ENCODE measurements at places on chromosomes 13 and 19. TPM values are rescaled to one million over a fixed set of nuclear protein-coding genes. Genes with fewer than 3 reads are reported as not detected.
A peak's percentile ranks its signal among the peaks of the same experiment; 100 is the strongest.

CEACAM19 gene
- 9.1 TPM for polyA plus RNA-seq

KLK1 gene
- polyA plus RNA-seq = 1.6 TPM

SLC6A16 gene
- polyA plus RNA-seq = 6.5 TPM

NCAN gene
- polyA plus RNA-seq = not detected

PNMA8B gene
- 7.4 TPM for polyA plus RNA-seq

GRK1 gene
- 0.19 TPM for polyA plus RNA-seq

CYP4F8 gene
- polyA plus RNA-seq = not detected

C19orf33 gene
- polyA plus RNA-seq = 15.2 TPM

PRTN3 gene
- polyA plus RNA-seq = 0.65 TPM

LGI4 gene
- 3.5 TPM for polyA plus RNA-seq

C19orf67 gene
- polyA plus RNA-seq = not detected

- DNase-seq = no peak
These were observed 1.4 kb upstream of the LRG1 start for GRCh38 chr19:4541114-4541805.

GRCh38 chr13:74570834-74571233 lies 436.6 kb upstream of the KLF12 start:
- no peak for DNase-seq

DNA sequence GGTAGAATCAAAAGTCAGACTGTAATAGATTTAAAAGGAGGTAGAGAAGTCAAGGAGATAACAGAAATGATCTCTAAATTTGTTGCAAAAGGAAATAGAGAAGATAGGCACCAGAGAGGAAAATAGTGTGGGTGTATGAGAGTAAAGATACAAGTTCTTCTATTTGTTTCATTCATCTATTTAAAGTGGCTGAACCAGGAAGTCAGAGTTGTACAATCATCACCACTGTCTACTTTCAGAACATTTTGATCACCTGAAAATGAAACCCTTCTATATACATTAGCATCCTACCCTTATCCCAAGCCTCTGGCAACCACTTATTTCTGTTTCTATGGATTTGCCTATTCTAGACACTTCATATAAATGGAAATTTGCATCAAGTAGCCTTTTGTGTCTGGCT lies 36.7 kb downstream of the INTS6 start:
- no peak for DNase-seq

GRCh38 chr13:43061496-43062280 lies 38.3 kb downstream of the DNAJC15 start:
- DNase-seq = no peak

GRCh38 chr19:13225085-13225484 lies 74.9 kb downstream of the IER2 start:
- DNase-seq = no peak

- DNase-seq = no peak
These were observed 20.5 kb upstream of the CACNG8 start for GRCh38 chr19:53942001-53942786.

DNA sequence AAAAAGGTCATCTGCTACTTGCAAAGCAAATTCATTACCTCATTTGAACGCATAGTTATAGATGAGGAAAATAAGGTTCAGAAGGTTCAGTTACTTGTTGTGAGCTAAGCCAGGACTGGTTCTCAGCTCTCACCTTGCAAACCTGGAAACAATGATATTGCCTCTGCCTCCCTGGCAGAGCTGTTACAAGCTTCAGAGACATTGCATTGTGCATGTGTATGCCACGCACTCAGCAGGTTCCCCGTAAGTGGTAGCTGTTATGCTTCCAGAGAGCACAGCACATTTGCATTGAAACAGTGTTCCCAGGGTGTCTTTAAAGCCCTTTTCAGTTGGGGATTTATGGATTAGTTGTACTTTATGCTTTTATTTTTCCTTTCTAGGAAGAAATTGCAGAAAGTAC lies 80.6 kb downstream of the DGKH start:
- DNase-seq = no peak

- DNase-seq = no peak
These were observed 13.6 kb upstream of the SERP2 start for GRCh38 chr13:44359983-44360375.

DNA sequence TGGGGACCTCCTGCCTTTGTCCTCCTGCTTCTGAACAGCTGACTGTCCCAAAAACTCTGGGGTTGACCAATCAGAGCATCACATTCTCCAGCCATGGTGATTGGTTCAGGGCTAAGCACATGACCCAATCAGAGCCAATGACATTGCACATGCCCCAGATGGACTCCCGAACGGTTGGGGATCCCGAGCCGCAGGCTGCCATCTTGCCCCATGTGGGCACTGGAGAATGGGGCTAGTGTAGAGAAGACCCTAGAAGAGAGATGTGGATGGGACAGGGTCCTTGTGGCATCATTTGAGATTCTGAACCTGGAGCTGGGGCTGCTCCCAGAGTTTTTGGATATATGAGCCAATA lies 31.3 kb upstream of the PEPD start:
- DNase-seq = no peak

- no peak for DNase-seq
These were observed 2.1 kb upstream of the CPB2 start for GRCh38 chr13:46106839-46107371.

GRCh38 chr13:70297189-70297616 lies 189.0 kb upstream of the KLHL1 start:
- DNase-seq = no peak

DNA sequence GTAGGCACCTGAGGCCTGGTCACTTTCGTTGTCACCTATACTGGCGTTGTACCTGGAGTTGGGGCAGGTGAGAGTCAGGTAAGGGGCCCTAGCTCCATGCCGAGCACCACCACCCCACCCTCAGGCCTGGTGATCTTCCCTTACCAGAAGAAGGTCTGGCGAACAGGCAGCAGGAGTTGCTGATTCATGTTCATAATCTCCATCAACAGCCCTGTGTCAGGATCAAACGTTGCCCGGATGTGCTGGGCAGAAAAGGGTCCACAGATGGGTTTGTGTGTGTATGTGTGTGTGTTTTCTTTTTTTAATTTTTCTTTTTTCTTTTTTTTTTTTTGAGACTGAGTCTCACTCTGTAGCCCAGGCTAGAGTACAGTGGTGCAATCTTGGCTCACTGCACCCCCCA lies 14.3 kb downstream of the MAN2B1 start:
- no peak for DNase-seq

DNA sequence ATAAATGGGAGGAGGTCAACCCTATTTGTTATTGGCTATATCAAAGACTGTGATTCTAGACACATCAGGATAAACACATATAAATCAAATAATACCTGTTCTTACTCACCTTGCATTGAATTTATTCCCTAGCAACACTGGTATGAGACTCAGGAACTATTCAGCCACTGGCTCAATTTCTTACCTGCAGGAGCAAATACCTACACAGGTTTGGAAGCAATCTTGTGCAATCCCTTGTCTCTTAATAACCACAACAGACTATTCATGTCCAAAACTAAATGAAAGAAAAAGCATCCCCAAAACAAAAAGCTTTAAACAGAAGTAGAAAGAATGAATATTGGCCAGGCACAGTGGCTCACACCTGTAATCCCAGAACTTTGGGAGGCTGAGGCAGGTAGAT lies 55.5 kb downstream of the TBC1D4 start:
- no peak for DNase-seq

GRCh38 chr13:30971575-30971974 lies 39.1 kb downstream of the TEX26 start:
- DNase-seq = no peak

GRCh38 chr13:22451327-22451741 lies 729.4 kb upstream of the SGCG start:
- DNase-seq = peak; percentile 18

GRCh38 chr19:32029235-32029634 lies 316.2 kb upstream of the ZNF507 start:
- no peak for DNase-seq

GRCh38 chr13:99370481-99371275 lies 63.5 kb upstream of the GPR183 start:
- no peak for DNase-seq

DNA sequence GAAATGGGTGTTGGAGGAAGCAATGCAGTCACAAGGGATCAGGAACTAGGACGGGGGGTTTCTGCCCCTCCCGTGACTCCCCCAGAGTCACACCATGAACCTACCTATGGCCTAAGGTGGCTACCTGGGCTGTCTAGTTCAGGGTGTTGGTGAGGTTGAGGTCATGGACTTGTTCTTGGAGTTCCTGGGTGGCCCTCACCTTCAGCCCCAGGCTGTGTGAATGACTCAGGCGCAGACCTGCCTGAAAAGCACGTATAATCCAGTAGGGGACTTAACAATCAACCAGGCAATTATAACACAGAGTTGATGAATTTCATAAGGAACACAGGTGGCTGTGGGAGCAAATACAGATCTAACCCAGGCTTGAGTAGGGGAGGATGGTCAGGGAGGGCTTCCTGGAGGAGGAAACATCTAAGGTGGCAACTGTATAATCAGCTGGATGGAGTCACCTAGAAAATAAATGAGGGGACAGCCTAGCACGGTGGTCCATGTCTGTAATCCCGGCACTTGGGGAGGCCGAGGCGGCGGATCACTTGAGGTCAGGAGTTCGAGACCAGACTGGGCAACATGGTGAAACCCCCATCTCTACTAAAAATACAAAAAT lies 25.6 kb upstream of the ADGRE1 start:
- DNase-seq = no peak

- no peak for DNase-seq
These were observed 4.0 kb upstream of the SIGLEC8 start for GRCh38 chr19:51462276-51462675.

DNA sequence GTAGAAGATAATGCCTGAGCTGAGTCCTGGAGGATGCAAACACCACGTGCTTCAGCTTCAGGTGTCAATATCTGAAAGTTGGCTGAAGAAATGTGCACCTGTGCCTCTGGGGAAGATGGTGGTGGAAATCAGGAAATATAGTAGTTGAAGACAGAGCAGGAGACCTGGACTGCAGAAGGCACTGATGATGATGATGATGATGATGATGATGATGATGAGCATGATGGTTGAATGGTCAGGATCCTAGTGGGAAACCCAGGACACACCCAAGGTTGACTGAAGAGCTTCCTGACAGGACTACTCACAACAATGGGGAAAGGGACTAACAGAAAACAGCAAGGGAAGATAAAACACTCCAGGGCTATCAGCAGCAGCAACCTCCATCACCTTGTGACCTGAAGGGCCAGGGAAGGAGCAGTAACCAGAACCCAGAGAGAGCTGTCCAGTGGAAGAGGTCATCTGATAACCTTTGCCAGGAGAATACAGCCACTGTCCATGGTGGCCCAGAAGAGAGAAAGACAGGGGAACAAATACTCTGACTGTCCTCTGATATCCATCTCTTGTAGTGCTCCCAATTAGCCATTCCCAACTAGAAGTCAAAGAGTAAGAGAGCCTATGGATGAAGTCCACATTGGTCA lies 170.3 kb downstream of the TSHZ3 start:
- no peak for DNase-seq

GRCh38 chr13:97179501-97179900 lies 42.6 kb upstream of the MBNL2 start:
- DNase-seq = no peak

DNA sequence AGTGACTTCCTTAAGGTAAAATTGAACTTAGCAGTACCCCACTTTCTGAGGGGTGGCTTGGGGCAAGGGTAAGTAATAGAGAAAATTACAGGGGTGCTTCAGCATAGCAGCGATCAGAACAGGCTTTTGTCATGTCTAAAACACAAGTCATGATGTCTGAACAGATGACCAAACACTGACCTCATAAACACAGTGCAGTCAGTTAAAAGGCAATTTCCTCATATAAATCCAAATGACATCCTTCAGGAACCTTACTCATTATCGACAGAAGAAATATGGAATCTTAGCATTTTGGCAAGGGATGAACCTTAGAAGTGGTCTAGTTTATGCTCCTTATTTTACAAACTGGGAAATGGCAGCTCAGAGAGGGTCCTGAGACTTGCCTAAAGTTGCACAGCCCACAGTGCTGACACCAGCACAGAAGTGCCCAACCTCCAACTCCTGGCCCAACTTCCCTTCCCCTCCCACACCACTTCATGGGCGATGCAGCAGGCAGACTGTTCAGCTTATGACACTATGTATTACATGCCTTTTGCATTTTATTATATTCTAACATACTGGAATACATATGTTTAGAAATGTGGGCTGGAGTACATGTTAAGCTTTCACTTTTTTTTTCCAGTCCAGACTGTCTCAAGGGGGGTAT lies 3.6 kb downstream of the GJA3 start:
- no peak for DNase-seq

- DNase-seq = no peak
These were observed 37.8 kb downstream of the OLFM4 start for GRCh38 chr13:53066411-53066810.

DNA sequence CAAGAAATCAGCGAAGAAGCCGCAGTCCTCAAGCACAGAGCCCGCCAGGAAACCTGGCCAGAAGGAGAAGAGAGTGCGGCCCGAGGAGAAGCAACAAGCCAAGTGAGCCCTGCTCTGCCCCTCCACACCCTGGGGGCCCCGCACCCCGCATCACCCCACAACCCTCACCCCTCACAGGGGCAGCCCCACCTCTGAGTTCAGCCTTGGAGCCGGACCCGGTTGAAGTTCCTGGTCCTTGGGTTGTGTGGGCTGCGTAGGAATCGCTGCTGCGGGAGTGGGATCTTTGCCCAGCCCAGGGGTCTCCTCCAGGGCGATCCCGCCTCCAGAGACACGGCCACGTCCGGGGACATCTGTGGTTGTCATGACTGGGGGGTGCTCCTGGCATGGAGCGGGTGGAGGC lies 22.0 kb downstream of the PLIN4 start:
- no peak for DNase-seq

- DNase-seq = no peak
These were observed 1345.0 kb upstream of the SLC10A2 start for GRCh38 chr13:104411141-104411765.

DNA sequence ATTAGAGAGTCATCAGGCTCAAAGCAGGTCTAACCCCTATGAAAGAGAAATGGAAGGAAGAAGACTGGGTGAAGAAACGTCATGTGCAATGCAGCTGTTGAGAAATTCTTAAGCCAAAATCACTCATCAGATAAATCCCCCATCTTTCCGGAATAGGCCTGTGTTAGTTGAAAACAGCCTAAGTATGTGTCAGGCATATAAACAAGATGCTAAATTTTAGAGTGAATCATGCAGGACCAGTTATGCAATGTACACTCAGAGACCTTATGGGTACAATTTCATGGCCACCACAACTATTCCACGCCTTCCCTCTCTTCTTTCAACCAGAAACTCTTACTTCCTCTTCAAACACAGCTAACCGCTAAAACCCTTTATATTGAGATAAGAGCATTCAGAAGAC lies 717.7 kb upstream of the ATXN8OS start:
- no peak for DNase-seq

DNA sequence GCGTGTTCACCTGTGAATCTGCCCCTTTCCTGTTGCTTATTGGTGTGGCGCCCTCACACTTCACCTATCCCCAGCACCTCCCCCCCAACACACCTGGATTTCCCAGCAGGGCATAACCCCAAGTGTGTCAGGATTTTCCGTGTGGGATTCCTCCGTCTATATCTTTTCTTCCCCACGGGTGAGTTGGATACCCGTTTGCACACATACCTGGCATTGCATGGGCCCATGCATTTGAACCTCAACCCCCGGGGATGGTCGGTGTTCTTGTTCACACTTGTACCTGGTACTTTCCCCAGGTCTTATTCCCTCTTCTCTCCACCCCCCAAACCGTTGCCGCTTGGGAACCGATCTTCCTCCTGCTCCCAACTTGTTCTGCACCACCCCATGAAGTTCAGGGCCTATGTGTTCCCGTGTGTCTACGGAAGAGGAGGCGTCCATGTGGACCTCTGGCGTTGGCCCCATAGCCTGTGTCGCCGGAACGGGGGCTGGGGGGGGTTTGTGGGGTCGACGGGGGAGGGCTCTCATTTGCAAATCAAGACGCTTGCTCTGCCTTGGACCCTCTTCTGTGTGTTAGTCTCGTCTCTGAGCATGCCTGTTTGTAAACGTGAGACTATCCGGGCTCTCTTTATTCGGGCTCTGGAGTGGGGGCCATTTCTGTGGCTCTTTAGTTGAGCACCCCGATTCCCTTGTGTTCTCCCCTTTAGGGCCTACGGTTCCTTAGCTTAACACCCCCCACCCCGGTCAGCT lies 1.7 kb downstream of the PRR12 start:
- no peak for DNase-seq
